Neural progenitor cell (in vitro differentiated cells): ENCODE measurements at places on chromosomes 5 and 9. TPM values are rescaled to one million over a fixed set of nuclear protein-coding genes. Genes with fewer than 3 reads are reported as not detected.
A peak's percentile ranks its signal among the peaks of the same experiment; 100 is the strongest.

EDIL3 gene
- 7.8 and 13.8 TPM in 2 replicates for total RNA-seq

- no peak for DNase-seq
Observed at GRCh38 chr9:105431424-105432246, 16.2 kb upstream of the FSD1L start.

DNA sequence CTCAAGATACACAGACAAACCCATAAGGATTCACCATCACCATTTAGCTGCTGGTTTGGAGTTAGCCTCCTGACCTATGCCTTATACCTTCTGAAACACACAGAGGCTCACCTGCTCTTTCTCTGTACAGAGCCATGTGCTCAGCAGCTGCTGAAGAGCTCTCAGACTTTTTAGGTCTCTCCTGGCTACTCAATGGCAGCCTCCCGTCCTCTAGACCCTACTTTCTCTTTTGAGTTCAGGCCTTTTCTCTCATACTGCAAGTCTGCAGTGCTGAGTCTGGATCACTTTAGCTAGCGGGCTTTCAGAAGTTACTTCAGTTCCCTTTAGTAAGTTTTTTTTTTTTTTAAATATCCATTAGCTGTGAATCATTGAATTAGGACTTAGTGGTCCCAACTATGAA, 25.7 kb downstream of the LVRN start:
- no peak for DNase-seq

GRCh38 chr5:75681125-75681830, 36.0 kb downstream of the POC5 start:
- DNase-seq = peak; percentile 33

DNA sequence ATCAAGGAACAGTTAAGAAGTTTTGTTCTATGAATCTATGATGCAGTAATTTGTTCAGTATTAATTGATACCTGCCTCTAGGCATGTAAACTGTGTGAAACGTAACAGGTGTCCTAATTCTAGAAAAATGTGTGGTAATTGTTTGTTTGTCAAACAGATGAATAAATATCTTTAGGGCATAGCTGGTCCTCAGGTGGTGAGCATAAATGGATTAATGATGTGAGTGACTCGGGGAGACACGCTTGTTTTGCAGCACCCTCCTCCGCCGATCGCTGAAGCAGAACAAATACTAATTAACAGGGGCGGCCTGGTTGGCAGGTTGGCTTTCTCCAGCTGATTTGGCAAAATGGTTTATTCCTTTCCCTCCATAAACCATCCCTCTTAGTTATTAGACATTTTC, 88.8 kb downstream of the TLE4 start:
- DNase-seq = peak; percentile 78

ENHO gene
- 4.4 and 21.3 TPM in 2 replicates for total RNA-seq

CCDC112 gene
- 22.0 and 33.6 TPM in 2 replicates for total RNA-seq

DNA sequence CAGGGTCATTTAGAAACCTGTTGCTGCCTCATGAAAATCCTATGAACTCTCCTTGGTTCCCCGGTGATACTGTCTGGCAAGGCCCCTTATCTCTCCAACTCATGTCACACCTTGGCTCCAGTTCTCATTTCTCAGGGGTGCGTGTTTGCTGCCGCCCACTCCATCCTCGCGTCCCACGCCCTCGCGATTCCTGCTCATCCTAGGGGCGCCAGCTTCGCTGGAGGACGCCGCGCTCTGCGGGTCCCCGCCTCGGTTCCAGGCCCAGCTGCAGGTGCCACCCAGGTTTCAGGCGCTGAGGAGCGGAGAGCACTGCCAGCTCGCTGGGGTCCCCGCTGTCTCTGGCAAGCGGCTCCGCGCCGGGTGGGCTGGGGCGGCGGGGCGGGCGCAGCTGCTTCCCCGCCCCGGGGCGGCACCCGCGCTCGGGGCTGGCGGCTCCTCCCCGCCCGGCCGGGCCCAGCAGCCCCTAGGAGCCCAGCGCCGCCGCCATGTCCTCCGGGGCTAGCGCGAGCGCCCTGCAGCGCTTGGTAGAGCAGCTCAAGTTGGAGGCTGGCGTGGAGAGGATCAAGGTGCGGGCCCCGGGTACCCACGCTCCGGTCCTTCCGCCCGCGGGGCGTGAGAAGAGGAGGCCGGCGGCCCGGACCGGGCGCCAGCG, at the start of gene GNG10:
Gene GNG10, plus strand, starts transcription at position 456 of the 652 bp plus-strand sequence. Its CDS starts 30 bp downstream, at position 486.
- peak; percentile 80 for DNase-seq

SLC1A1 gene
- total RNA-seq = 12.5 and 16.2 TPM in 2 replicates

DNA sequence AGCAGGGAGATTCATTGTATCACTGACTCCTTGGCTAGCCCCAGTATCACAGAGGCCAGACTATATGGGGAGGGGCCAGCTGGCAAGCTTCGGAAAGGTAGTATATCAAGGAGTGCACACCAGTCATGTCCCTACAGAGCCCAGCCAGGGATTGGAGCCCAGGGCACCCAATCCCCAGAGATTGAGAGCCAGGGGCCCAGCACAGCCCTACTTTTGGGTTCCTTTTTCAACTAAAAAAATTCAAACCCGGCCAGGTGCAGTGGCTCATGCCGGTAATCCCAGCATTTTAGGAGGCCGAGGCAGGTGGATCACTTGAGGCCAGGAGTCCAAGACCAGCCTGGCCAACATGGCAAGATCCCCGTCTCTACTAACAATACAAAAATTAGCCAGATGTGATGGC, 5.4 kb upstream of the MYORG start:
- no peak for DNase-seq

DNA sequence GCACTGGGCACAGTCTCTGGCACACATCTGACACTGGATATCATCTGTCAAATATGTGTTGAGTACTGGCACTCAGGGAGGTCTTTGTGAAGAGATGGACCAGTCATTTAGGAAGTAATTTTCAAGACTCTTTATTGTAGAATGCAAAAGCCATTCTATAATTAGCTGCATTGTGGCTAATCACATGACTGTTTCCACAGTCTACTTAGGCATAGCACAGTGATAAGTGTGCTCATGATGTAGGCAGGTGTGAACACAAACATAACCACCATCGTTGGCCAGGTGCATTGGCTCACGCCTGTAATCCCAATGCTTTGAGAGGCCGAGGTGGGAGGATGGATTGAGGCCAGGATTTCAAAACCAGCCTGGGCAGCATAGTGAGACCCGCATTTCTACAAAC, 62.2 kb downstream of the CFAP77 start:
- DNase-seq = no peak

- DNase-seq = no peak
Observed at GRCh38 chr5:120677481-120677880, 213.4 kb downstream of the PRR16 start.

DNA sequence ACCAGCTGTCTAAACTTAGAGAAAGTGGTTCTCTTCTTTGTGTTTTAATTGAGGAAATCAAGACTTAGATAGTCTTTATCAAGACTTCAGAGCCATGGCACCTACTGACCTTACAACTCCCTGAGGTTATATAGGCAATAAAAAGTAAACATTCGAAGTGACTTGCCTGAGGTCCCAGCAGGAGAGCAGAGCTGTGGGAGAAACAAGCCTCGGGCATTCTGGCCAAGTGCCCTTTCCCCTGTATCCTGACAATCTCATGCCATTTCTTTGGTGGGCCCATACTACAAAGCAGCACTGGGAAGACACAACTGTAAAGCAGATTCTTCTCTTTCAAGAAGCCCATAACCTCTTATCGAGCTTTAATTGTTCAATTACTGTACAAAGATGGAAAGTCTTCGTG, 23.1 kb downstream of the FREM1 start:
- DNase-seq = no peak

DNA sequence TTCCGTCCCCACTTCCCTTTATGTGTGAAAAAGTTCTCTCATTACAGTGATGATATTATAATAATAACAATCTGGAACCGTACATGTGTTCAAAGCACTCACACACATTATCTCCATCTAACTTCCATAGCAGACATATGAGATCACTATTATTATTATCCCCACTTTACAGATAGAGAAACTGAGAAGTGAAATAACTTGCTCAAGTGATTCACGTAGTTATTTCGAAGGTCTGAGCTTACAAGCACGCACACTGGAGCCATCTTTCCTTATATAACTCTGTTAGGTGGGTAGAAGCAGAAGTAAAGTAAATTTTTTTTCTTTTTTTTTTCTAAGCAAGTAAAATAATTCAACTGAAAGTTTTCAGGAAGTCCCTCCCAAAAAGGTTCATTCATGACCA, 62.9 kb upstream of the PTGER4 start:
- no peak for DNase-seq

- no peak for DNase-seq
Observed at GRCh38 chr5:75185763-75186162, 50.9 kb downstream of the ANKRD31 start.

MCIDAS gene
- not detected in 2 replicates for total RNA-seq

RMRP gene
- total RNA-seq = 1,307 and 2,709 TPM in 2 replicates

CDKN2B gene
- 0.06 and 0.07 TPM in 2 replicates for total RNA-seq

PCDHGB4 gene
- total RNA-seq = 10.4 and 14.9 TPM in 2 replicates

ADGRD2 gene
- 0.13 and 0.43 TPM in 2 replicates for total RNA-seq

- peak; percentile 68 for DNase-seq
Observed at GRCh38 chr5:42250-42649, 49.7 kb upstream of the PLEKHG4B start.

- DNase-seq = no peak
Observed at GRCh38 chr5:63118221-63118620, 539.6 kb downstream of the LRRC70 start.

- DNase-seq = no peak
Observed at GRCh38 chr9:99345942-99346341, 123.9 kb downstream of the SEC61B start.

EIF4E1B gene
- total RNA-seq = 0.06 and 0.68 TPM in 2 replicates
